NCI-H2171 (cell line): ENCODE measurements at places on chromosomes 3 and 15.
A peak's percentile ranks its signal among the peaks of the same experiment; 100 is the strongest.

DNA sequence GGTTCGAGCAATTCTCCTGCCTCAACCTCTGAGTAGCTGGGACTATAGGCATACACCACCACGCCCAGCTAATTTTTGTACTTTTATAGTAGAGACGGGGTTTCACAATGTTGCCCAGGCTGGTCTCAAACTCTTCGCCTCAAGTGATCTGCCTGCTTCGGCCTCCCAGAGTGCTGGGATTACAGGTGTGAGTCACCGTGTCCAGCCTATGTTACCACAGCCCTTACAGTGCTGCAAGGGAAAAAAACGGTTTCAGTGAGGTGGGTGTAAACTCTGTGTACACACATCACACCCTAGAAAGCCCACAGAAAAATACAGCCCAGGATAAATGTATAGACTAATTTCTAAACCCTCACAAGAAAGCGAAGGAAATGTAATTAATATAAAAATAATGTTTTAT, 103.5 kb upstream of the AKAP13 start:
- no peak for DNase-seq

DNA sequence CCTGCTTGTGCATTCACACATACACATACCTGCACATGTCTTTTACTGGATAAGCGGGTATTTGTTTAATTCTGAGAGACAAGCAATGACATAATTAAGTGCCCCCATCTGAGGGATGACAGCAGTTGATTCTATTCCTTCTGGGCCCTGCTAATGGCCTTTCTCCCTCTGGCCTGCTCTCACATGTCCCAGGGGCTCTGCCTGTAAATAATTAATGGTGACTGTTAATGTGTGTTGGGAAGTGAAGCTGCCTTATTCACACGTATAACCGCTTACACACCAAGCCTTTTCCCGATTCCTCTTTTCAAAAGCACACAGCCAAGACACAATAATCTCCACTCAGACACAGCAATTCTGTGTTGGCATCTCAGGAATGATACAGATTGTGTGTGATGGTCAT, 47.8 kb downstream of the LRRK1 start:
- DNase-seq = no peak

- DNase-seq = no peak
Observed at GRCh38 chr3:148203297-148204010, 494.2 kb upstream of the AGTR1 start.

DNA sequence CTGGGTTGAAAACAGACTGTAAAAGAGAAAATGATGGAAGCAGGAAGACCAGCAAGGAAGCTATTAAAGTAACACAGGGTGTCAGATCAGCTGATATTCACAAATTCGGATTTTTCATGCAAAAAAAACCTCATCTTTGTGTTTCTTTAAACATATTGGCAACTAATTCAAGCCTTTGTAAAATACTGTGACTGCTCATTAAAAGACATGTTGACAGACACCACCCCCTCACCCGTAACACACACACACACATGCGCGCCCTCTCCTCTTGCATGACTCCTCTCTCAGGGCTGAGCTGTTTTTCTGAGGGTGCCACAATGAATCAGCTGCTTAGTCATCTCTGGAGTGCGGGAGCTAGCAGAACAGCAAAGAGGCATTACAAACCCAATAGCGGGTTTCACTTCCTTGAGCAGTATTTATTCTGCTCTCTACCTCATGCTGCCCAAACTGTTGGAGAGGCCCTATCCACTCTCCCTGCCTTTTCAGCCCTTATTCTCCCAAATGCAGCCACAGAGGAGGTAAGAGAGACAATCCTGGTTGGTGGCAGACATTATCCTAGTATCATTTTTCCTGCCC, 35.8 kb upstream of the CCDC80 start:
- DNase-seq = no peak

DNA sequence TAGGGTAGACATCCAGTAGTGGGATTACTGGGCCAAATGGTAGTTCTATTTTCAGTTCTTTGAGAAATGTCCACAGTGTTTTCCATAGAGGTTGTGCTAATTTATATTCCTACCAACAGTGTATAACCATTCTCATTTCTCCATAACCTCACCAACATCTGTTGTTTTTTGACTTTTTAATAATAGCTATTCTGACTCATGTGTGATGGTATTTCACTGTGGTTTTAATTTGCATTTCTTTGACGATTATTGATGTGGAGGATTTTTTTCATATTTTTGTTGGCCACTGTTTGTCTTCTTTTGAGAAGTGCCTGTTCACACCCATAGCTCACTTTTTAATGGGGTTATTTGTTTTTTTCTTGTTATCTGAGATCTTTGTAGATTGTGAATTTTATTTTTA, 125.2 kb downstream of the CFAP20DC start:
- no peak for DNase-seq

GRCh38 chr3:45693941-45694521, 4.8 kb downstream of the SACM1L start:
- DNase-seq = no peak

- DNase-seq = no peak
Observed at GRCh38 chr3:153897842-153898241, 223.3 kb upstream of the ARHGEF26 start.

GRCh38 chr3:35718921-35719320, 79.6 kb downstream of the ARPP21 start:
- DNase-seq = no peak

DNA sequence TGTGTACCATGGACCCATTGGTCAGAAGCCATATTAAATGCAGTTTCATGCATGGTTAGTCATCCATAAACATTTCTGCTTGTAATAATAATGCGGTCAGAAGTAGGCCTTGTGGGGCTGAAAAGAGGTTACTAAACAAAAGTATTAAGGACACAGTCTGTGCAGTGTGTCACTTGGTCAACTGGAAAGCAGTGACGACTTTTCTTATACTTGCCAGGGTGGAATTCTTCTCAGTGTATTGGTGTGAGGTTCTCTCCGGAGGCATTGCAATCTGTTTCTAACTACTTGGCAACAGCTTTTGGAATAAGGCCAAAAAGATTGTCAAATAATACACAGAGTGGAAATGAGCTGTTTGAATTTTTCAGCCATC, 46.8 kb downstream of the CHL1 start:
- DNase-seq = no peak

DNA sequence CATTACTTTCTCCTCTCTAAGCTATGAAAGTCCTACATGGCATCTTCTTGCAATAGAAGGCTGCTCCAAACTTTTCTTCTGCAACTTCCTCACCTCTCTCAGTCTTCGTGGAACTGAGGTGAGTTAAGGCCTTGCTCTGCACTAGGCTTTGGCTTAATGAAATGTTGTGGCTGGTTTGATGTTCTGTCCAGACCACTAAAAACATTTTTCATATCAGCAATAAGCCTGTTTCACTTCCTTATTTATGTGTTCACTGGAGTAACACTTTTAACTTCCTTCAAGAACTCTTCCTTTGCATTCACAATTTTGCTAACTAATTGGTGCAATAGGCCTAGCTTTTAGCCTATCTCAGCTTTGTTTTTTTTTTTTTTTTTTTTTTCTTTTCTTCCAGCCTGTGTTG, 335.3 kb upstream of the NECTIN3 start:
- DNase-seq = no peak

DNA sequence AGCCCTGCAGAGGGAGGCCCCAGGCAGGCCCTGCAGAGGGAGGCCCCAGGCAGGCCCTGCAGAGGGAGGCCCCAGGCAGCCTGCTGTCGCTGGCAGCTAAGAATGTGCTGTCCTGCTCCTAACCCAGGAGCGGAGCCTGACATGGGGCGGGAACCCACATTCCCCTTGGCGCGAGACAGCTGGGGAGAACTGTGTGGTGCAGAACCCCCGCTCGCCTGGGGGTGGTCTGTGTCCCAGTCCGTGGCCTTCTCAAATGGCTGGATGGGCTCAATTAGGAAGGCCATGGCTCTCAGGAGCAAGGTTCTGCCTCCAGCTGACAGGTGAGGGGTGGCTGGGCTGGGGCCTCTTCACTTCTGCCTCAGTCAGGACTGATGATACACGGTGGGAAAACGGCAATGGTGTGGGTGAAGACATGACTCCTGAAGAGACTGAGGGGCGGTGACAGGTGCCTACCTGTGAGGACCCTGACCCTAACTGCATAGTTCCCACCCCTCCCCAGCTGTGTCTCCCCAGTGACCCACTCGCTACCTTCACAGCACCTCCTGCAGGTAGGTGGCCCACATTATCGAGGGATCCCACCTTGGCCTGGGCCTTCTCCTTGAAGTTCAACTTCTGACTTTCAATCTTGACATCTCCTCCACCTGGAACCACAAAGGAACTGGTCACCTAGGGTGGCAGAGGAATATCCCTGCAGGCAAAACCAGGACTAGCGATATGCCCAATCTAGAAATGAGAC, 52.0 kb downstream of the DHX30 start:
- no peak for DNase-seq

DNA sequence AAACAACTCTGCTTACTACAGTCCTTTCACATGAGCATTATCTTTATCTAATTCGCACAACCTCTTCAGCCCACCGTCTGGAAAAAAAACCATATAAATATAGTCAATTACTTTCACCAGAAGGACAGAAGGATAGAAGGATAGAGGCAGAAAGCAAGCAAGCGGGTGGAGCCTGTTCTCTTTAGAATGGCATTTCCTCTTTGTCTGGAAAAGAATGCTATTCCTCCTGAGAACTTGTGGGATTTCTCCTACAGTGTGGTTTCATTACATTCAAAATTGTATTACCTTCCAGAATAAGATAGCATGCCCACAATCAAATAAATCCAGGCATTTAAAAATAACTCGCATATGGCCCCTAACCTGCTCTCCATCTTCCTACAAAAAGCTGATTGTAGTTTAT, 23.1 kb downstream of the SLC30A4 start:
- no peak for DNase-seq

DNA sequence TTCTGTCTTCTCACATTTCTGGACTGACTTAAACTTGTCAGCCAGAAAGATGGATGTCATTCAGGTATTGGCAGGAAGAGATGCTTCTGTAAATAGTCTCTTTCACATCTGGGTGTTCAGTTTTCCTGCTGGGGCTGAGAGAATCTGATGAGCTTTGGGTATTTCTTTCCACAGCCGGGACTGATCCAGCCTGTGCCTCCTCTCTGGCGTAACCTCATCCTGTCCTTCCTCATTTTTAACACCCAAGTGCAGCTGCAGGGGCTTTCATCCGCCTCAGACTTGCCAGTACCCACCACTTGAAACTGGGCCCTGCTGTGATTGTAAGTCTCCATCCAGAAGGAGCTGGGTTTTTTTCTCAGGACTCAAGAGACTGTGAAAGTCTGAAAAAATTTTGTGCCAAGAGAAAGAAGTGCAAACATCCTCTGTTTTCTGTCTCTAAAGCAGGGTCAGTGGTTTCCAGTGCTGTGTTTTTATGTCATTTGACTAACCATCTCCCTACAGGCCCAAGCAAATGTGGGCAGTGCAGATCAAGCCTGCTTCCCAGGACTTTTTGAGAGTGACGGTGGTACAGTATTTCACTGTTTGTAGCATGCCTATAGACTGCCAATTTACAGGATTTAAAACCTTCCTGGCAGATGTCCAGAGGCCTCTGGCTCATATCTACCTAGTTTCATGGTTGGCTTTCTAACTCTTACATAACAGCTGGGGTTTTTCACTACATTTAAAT, 342.7 kb downstream of the PTPRG start:
- DNase-seq = peak; percentile 31

DNA sequence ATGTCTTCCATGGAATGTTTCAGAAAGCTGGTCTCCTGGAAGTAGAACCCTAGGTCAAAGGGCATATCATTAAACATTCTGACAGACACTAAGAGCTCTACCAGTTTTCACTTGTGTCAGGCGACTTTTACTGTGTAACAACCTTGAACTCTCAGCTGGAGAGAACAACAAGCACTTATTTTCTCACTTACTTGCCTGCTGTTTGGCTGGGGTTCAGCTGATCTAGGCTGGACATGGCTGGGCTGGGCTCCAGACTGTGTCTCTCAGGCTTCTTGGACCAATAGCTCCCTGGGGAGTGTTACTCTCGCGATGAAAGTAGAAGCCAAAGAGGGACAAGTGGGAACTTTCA, 527.3 kb downstream of the SHQ1 start:
- DNase-seq = no peak

GRCh38 chr3:114452256-114452655, 158.4 kb downstream of the TIGIT start:
- DNase-seq = peak; percentile 70

- no peak for DNase-seq
Observed at GRCh38 chr15:99921101-99921500, 187.9 kb upstream of the LYSMD4 start.

- DNase-seq = no peak
Observed at GRCh38 chr3:188943591-188943990, 228.2 kb upstream of the TPRG1 start.

DNA sequence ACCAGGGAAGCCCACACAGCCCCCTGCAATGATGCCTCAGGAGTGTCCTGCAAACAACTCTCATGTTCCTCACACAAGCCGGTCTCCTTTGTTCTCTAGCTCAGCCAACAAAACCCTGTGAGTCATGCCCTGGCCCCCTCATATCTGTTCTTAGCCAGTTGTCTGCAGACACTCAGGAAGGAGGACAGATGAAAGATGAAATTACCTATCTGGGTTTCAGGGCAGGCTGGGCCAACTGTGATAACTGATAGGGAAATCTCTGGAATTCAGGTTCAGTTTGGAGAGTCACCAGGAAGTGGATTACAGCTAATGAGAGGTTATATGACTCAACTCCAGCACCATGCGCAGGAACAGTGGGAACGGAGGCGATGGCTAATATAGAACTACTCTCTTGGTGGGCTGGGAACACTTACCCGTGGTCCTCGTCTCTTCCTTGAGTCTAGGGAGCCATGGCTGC, 352.0 kb upstream of the ADAMTS9 start:
- no peak for DNase-seq

GRCh38 chr3:15647611-15648167, 46.1 kb downstream of the BTD start:
- DNase-seq = no peak

DNA sequence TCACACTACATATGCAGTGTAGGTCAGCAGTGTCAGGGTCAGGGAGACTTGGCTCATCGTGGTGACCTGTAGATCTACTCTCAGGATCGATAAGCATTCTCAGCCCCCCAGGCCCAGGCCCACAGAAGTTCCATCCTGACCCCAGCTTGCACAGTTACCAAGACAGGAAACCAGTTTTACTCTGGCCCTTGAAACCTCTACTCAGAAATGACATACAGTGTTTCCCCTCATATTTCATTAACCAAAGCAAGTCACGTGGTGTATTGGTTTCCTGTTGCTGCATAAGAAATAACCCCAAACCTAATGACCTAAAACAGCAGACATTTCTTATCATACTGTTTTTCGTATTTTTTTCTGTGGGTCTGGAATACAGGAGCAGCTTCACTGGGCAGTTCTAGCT, 242.2 kb downstream of the SLCO3A1 start:
- DNase-seq = no peak

DNA sequence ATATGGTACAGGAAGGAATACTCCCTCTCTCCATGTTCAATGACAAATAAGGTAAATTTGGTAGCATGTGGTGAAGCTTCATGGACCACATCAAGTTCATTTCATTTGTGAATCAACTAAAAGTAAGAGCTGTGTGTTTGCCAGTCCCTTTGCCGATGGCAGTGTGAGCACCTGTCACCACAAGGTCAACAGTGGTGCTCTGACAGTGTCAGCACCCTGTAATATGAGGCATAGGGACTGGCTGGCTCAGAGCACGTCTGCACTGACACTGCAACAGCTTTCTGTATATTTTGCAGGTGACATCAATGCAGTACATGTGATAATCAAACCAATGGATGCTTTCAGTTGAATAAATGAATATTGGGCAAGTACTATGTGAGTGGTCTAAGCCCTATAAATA, 852.4 kb downstream of the TUSC7 start:
- no peak for DNase-seq

- DNase-seq = no peak
Observed at GRCh38 chr3:13085846-13086179, 12.6 kb upstream of the IQSEC1 start.

GRCh38 chr15:45168286-45168685, 19.5 kb downstream of the SHF start:
- DNase-seq = no peak
